ENCODE measurements at places on chromosomes 4 and X. TPM values are rescaled to one million over a fixed set of nuclear protein-coding genes. Genes with fewer than 3 reads are reported as not detected.

The AADAT gene
- total RNA-seq: 6.9 TPM

The CLDN22 gene
- total RNA-seq: not detected

The PNMA6A gene
- total RNA-seq: not detected

The F8A2 gene
- total RNA-seq: not detected

The DMRTC1 gene
- not detected for total RNA-seq

The CENPVL1 gene
- total RNA-seq: not detected

The SPANXD gene
- not detected for total RNA-seq

The GBA3 gene
- total RNA-seq: not detected

The REELD1 gene
- total RNA-seq: not detected

The PRDM8 gene
- 4.9 TPM for total RNA-seq

The JADE3 gene
- total RNA-seq: 9.4 TPM

The RPA4 gene
- total RNA-seq: 1.4 TPM

The TRAM1L1 gene
- total RNA-seq: 0.75 TPM

The SLC49A3 gene
- not detected for total RNA-seq

The ZFX gene
- total RNA-seq: 72.3 TPM

The RPS6KA6 gene
- total RNA-seq: not detected

The CENPC gene
- 17.7 TPM for total RNA-seq

The FGF16 gene
- not detected for total RNA-seq

The ATOH1 gene
- not detected for total RNA-seq

The PASD1 gene
- not detected for total RNA-seq

The PPP2R2C gene
- 7.5 TPM for total RNA-seq

The TRIM60 gene
- not detected for total RNA-seq

The IL2 gene
- not detected for total RNA-seq

The CT83 gene
- not detected for total RNA-seq

The H2BW2 gene
- not detected for total RNA-seq
